ENCODE measurements at places on chromosomes 1 and 21.

DNA sequence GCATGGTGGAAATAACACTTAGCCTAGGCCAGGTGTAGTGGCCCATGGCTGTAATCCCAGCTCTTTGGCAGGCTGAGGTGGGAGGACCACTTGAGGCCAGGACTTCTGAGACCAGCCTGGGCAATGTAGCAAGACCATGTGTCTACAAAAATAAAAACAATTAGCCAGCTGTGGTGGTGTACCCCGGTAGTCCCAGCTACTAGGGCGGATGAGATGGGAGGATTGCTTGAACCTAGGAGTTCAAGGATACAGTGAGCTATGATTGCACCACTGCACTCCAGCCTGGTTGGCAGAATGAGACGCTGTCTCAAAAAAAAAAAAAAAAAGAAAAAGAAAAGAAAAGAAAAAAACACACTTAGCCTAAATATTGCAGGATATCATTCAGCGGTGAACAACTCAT lies 20.9 kb downstream of the AK4 start:
- no peak for DNase-seq

DNA sequence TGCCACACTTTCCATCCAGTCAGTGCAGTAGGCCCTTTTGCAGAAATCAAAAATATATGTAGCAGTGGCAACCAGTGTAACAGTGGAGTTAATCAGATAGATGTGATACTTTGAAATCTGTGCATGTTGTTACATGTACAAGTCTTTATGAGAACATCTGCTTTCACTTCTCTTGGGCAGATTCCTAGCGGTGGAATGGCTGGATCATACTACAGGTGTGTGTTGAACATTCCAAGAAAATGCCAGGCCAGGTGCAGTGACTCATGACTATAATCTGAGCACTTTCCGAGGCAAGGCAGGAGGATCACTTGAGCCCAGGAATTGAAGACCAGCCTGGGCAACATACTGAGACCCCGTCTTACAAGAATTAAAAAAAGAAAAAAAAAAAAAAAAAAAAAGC lies 55.3 kb downstream of the GNB1 start:
- no peak for DNase-seq

- no peak for DNase-seq
Observed at GRCh38 chr21:29379517-29380054, 80.9 kb downstream of the BACH1 start.

DNA sequence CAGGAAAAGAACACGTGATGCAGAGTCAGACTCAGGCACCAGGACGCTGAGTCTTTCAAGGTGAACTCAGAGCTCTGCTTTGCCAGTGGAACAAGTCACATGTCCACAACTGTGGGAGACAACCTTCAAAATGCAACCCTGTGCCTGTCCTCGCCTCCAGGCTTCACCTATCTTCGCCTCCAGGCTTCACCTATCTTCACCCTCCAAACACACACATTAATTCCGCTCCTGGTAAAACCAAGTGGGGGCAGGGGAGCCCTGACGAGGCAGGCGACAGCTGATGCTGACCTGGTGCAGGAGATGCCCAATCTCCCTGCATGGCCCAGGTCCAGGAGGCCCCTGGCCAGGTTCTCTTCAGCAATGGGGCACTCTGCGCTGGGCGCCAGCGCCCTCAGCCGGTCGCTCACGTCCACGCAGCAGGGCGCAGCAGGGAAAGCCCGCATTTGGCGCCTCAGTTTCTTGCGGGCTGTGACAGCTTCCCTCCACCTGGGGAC lies 28.0 kb upstream of the LSS start:
- no peak for DNase-seq

DNA sequence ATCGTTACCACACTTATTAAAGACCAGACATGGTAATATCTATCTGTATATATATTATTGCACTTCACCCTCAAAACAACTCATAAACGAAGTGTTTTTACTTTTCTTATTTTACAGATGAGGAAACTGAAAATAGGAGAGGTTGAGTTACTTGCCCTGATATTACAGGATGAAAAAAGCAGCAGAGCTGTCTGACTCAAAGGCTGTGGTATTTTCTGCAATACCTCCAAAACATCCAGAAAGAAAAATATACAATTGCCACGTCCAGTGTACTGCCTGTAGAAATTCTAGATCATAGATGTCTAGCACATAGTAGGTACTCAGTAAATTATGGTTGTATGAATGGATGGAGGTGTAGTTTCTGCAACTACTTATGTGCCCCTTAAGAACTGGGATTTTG lies 5.2 kb upstream of the TARBP1 start:
- DNase-seq, result no peak
